ENCODE measurements at places on chromosomes 6 and 20.

DNA sequence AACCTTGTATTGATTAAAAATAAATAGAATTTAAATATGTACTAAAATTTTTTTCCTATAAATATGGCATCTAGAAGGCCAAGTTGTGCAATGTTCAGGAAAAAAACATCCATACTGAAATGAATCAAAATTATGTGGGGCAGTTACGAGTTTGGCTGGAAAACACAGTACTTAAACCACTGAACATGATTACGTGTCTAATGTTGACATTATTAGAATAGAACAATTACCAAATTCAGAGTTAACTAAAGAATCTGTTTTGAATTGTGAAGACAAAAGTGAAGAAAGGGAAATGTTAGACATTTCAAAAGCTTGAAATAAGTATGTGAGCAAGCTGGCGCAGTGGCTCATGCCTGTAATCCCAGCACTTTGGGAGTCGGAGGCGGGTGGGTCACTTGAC is 57.2 kb downstream of the KLHL31 start:
- no peak for DNase-seq

GRCh38 chr6:143941852-143942627 is 66.0 kb downstream of the PLAGL1 start:
- no peak for DNase-seq

- peak; percentile 12 for DNase-seq
Measured at GRCh38 chr6:34536251-34536958, 19.7 kb downstream of the SPDEF start.

- peak; percentile 86 for DNase-seq
Measured at GRCh38 chr6:121531658-121532169, 96.3 kb downstream of the GJA1 start.

- no peak for DNase-seq
Measured at GRCh38 chr6:13278991-13279390, 49.3 kb downstream of the TBC1D7 start.

DNA sequence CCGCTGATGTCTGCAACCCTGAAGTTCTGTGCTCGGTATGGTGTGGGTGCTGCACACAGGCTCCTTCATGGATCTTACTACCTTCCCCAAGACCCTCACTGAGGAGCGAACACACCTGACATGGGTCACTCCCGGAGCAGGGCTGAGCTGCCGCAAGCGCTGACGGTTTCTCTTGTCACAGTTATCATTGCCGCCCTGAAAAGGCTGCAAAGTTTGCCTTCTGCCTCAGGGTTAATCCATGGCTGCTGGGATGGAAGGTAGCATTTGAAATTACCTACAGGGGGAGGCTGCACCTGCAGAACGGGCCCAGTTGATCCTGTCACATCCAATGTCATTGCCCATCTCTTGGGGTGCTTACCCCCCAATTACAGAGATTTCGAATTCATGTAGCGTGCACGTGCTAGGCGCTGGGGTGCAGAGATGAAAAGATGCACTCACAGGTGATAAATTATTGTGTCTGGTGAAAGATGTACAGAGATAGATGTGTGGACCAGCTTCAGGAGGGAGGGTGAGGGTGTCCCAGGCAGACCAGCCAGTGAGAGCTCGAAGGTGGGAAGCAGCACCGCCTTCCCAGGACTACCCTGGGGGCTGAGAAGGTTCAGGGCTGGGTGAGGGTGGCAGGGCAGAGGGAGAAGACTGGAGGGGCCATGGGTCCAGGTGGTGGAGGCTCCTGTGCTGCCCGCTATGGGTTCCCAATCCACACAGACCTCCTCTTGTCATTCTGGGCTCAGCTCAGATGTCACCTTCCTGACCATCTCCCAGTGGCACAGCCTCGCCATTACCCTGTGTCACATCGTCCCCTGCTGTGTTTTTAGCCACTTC is 120.1 kb downstream of the SYCP2 start:
- no peak for DNase-seq

DNA sequence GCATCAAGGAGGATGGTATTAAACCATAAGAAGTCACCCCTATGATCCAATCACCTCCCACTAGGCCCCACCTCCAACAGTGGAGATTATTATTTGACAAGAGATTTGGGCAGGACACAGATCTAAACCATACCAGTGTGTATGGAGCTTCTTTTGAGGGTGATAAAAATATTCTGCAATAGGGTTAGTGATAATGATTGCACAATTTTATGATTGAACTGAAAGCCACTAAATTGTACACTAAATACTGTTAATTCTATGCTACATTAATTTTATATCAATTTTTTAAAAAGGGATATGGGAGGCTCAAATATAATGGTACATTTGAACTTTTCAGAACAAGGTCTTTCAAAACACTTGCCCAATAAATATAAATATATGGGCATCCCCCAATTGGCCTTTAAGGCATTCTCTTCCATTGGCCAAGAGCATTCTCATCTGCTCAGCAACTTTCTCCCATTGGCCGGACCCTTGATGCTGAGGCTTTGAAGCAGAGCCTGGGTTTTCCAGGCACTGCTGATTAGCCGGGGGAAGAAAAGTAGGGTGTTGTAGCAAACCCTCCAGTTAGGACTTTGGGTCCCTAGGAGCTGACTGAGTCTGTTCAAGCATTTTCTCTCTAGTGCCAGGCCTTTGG is 209.9 kb downstream of the LRFN2 start:
- no peak for DNase-seq

GRCh38 chr6:63352069-63352543 is 32.3 kb upstream of the LGSN start:
- no peak for DNase-seq

- no peak for DNase-seq
Measured at GRCh38 chr6:102793752-102794151, 1400.2 kb downstream of the GRIK2 start.

DNA sequence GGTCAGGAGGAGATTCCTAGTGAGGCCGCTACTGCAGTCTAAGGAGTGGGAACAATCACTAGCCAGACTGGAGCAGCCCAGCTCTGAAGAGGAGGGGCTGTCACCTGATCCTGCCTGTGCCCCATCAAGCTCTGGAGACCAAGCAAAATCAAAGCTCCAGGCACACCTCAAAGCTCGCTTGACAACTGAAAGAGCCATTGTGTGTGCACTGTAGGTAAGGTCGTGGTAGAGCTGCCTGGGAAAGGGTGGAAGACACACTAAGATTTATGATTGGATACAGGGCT is 58.2 kb downstream of the CSE1L start:
- DNase-seq: no peak

DNA sequence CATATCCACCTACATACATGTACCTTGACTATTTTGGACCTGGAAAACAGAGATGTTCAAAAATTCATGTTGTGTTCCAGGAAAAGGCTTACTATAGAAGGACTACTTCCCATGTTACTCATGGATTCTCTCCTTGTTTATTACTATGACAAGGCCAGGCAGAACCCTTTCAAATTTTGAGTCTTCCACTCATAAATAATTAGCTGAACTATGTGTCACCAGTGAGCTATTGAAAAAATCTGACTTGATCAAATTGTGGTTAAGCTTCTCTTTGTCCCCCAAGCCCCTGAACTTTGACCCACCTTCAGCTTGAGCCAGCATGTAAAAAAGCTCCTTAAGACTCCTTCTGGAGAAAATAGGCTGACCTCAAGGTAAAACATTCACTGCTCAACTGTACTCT is 1142.8 kb upstream of the EYS start:
- DNase-seq: no peak

DNA sequence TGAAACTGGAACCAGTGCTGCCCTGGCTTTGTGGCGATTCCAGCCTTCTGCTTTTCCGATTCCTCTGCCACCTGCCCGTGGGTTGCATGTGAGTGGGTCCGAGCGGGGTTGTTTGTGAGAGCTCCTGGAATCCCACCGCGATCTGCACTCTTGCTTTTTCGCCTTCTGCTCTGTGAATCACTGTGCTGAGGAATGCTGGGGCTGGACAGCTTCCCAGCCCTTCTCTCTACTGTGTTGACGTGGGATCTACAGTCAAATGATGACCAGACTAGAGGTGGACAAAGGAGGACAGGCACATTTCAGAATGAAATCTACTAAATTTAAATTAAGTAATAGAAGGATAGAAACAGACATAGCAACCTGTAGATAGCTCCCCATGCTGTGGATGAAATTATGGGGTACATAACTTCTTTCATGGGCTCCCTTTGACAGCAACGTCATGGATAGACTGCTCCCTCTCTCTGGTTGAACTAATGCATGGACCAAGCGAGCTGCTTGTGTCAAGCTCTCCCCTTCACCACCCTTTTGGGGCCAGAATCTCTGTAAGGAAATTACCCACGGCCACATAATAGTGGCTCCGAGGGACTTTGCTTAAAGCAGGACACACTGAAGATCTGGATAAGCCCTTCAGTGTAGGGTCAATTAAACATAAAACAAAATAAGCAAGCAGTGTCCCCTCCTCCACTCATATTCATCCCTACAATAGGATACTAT is 2.0 kb downstream of the FNDC1 start:
- no peak for DNase-seq

DNA sequence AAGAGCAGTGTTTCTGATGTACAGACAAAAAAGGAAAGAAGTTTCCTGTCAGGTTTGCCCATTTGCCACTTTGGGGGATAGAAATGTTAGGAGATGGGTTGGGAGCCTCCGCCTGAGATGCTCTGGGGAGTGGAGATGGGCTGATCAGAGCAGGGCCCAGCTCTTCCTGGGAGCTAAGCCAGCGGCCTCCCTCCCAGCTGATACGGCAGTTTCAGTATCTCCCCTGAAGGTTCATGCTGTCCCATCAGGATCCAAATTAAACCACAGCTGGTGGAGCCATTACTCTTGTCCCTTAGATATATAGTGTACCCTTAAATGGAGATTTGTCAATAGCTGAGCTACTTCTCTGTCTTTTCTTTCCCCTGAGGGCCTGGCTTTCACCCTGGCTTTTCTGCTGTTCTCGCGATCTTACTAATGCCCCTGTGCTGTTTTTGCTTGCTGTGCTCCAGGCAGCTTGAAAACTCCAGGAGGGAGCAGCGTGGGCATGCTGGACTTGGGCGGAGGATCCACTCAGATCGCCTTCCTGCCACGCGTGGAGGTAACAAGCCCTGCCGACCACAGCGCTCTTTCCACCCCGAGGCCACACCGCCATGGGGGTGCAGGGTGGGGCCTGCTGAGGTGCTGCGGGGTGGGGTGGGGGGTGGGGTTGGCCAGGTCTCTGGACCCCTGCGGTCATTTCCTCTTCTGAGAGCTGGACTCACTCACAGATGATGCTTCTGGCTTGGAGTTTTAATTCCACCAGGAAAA is 20.9 kb downstream of the ENTPD6 start:
- no peak for DNase-seq

DNA sequence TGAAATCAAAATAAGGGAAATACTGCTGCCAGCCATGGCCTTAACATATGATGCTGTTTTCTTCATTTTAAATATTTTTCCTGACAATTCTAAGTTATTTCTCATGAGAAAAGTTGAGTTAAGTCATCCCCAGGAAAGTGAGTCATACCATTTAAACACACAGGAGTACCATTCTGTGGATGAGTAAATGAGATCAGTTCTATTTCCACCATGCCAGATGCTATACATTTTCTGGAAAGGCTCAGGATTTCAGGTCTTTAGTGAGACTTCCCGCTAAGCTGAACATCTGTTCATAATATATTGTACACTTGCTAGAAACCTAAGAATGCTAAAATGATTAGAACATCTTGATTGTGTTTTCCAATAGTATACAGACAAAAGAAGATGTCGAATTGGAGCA is 256.2 kb upstream of the MANEA start:
- no peak for DNase-seq

DNA sequence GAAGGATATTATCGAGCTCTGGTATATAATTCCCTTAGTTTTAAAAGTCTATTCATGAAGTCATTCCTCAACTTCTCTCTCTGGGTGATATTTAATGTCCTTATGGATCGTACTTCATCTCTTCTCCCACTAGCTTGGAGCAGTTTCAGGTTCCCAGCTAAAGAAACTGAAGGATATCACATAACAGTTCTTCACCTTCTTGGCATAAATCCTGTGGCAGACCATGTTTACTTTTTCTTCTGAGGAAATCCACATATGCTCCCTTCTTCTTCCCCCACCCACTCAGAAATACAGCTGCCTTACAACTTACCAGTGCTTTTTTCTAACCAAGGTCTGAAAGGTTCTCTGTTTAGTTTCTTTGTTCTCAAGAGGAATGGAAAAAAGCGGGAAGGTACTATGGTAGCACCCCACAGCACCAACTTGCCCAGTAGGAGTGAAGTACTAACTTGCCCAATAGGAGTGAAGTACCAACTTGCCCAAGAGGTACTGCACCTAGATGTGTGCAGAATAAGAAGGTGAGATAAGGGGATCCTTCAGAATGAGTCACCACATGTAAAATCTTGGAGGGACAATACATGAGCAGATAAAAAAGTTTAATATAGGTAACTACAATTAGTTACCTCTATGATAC is 53.1 kb downstream of the TSPYL4 start:
- no peak for DNase-seq

DNA sequence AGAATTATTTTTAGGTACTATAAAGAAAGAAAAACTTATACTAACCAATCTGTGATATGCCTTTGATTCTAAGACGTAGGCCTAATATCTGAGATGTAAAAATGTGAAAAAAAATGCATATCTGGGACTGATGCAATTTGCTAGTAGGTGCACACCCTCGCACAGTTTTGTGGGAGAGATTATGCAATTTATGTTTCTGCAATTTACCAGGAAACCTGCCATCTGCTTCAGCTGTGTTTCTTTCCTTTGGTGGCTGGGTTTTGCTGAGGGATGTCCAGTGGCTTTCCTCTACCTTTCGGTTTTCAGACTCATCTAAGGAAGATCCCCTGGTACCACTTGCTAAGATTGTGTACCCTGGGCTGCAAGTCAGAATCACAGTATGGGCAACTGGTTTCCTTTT is 186.9 kb downstream of the ZFP64 start:
- DNase-seq: no peak

- DNase-seq: no peak
Measured at GRCh38 chr6:10793695-10794094, 44.6 kb downstream of the MAK start.

DNA sequence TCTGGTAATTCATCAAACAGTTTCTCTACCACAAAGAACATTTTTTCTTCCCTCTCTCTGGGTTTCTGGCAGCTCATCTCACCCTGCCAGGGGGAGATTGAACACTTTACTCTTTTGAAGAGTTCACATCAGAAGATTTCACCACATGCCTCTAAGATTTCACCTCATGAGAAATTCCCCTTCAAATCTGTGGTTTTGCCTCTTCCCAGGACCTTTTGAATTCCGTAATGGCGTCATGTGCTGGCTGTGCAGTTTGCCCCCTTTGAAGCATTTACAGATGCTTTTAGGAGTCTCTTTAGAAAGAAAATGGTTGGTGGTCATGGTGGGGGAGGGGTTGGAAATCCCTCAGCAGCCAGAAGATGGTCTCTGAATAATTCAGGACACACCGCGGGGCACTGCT is 486.1 kb downstream of the QKI start:
- no peak for DNase-seq

DNA sequence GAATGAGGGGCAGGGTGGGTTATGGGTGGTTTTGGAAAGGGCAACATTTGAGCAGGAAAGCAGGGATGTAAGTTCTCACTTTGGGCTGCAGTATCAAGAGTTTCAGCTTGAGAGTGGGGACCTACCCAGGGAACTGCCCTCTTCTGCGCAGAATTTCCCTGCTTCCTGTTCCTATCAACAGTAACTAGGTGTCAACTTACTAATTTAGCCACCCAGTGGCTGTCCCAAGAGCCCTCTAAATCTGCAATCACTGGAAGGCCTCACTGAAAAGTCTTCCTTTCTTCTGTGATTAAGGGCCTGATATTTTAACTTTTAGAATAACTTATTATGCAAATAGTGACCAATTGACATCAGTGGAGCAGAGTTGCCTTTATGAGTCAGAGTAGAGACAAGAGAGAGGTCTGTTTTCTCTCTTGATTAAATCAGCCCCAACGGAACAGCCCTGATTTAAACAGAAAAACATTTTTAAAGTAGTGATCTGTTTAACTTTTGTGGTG is 118.2 kb upstream of the RIPOR2 start:
- no peak for DNase-seq

GRCh38 chr20:23314699-23315098 is 35.9 kb upstream of the NXT1 start:
- no peak for DNase-seq

Measured in NCI-H1417 treated with DMSO at 0.1 percent for 48 hours (cell line).